ENCODE measurements at places on chromosomes 5 and 9.

- DNase-seq, result no peak
Observed at GRCh38 chr5:40386289-40386688, 293.4 kb upstream of the PTGER4 start.

DNA sequence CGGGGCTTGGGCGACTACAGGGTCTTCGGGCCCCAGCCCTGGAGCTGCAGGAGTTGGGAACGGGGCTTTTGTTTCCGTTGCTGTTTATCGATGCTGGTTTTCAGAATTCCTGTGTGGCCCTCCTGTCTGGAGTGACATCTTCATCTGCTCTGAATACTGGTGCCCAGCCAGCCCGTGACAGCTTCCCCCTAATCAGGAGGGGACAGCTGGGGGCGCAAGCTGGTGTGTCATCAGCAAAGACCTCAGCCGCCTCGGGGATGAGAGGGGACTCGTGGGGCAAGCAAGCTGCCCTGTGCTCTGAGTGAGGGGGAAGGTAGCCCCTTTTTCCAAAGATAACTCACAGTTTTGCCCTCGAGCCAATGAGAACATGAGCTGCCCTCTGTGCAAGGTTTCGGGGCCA, 110.7 kb downstream of the RXRA start:
- DNase-seq, result no peak

GRCh38 chr9:130040984-130041647, 1.9 kb downstream of the FNBP1 start:
- no peak for DNase-seq

DNA sequence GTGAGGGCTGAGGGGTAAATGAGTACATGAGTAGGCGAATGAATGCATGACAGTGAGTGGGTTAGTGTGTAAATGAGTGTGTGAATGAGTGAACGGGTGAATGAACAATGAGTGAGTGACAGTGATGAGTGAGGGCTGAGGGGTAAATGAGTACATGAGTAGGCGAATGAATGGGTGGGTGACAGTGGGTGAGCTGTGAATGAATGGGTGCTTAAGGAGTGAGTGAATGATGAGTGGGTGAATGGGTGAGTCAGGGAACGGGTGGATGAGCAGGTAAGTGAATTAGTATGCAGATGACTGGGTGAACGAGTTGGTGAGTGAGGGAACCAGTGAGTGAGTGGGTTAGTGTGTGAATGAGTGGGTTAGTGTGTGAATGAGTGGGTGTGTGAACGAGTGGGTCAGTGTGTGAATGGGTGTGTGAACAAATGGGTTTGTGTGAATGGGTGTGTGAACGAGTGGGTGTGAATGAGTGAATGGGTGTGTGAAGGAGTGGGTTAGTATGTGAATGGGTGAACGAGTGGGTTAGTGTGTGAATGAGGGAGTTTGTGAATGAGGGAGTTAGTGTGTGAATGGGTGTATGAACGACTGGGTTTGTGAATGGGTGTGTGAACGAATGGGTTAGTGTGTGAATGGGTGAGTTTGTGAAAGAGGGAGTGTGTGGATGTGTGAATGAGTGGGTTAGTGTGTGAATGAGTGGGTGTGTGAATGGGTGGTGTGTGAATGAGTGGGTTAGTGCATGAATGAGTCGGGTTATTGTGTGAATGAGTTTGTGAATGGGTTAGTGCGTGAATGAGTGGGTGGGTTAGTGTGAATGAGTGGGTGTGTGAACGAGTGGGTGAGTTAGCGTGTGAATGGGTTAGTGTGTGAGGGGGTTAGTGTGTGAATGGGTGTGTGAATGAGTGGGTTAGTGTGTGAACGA, 32.9 kb downstream of the NKD2 start:
- DNase-seq, result no peak

DNA sequence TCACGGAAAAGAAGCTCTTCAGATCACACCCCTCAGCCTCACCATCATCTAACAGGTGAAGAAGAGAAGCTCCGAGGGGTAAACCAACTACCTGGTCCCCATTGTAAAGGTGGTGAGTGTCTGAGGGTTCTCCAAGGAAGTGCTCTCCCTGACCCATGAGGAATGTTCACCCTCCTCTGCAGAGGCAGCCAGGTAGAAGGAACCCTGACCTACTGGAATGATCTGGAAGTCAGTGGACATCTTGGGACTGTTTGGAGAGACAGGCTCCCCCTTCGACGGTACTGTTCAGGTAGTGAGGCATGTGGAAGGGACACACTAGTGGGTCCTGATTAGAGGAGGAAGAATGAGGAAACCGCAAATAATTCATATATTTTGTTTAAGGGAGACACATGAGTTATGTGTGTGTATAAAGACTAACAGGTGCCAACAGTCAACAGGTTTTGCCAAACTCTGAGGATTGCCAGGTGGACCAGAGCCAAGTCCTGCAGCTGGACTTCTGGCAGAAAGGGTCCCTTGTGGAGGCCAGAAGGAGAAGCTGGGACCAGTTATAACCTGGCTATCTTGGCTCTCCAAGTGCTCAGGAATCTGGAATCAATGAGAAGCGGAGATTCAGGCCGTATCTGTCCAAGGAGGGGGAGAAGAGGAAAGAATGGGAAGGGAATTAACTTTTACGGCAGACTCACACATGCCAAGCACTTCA, 3.0 kb upstream of the ZBTB34 start:
- no peak for DNase-seq

- DNase-seq, result no peak
Observed at GRCh38 chr5:140168371-140168770, 6.6 kb upstream of the CYSTM1 start.

GRCh38 chr9:33881635-33882034, 64.7 kb downstream of the UBE2R2 start:
- no peak for DNase-seq

GRCh38 chr9:126642839-126643238, 29.1 kb downstream of the LMX1B start:
- DNase-seq, result no peak

GRCh38 chr9:95143591-95144561, 173.6 kb downstream of the FANCC start:
- DNase-seq, result no peak

DNA sequence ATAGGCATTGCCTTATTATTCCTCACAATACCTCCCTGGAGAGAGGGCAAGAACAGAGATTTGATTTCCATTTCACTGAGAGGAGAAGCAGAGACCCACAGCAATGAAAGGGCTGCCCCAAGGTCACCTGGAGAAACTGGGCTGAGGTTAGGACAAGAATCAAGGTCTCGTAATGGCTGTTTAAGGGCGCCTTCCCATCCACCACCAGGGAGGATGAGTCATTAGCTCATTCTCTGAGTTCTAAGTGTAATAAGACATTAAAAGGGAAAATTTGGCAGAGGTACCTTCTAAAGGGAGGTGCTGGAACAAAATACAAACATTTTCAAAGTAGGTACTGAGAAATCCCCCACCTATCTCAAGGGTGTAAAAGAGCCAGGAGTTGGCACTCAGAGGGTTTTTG, 52.6 kb upstream of the TCERG1 start:
- no peak for DNase-seq

GRCh38 chr5:126801992-126802294, 25.0 kb downstream of the LMNB1 start:
- DNase-seq, result peak; percentile 49

DNA sequence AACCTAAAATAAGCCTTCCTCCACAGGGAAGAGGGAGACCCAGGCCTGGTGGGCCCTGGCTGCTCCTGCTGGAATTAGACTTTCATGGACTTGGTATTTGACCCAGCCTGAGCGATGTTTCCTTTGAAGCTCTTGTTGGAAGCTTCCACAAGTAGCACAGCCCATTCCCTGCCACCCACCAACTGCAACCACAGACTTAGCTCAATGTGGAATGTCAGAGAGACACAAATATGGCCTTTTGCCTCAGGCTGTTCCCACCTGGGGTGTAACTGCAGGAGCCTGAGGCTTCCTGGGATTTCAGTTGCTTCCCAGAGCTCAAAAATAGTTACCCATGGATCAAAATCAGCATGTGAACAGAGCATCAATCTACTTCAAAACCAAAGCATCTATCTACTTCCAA, 70.3 kb upstream of the LHFPL2 start:
- DNase-seq, result no peak

Data from inflammatory macrophage (primary cell).